ENCODE measurements at places on chromosomes 11 and 22.
A peak's percentile ranks its signal among the peaks of the same experiment; 100 is the strongest.

DNA sequence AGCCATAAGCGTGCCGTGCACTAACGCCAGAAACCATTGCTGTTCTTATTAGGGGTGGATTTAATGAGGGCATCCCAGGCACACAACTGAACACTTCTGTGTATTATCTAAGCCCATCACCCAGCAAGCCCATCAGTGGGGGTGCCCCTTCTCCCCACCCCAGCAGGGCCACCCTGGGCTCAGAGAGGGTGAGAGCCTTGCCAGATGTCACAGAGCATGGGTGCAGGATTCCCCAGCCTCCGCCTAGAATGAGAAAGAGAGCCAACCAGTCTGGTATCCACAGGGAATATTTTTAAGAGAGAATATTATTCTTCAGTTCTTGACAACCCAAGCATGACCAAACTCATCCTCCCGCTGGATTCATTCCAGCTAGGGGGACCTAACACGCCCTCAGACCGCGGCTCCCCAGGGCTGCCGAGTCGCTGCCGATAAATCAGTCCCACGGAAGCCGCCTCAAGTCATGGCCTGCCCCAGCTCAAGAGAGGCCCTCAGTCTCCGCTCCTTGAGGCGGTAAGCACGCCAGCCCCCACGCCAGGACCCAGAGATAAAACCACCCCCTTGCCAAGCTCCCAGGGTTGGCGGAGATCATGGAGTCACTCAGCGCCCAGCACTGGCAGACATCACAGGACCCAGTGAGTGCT is 47.2 kb downstream of the MN1 start:
- DNase-seq, result no peak

DNA sequence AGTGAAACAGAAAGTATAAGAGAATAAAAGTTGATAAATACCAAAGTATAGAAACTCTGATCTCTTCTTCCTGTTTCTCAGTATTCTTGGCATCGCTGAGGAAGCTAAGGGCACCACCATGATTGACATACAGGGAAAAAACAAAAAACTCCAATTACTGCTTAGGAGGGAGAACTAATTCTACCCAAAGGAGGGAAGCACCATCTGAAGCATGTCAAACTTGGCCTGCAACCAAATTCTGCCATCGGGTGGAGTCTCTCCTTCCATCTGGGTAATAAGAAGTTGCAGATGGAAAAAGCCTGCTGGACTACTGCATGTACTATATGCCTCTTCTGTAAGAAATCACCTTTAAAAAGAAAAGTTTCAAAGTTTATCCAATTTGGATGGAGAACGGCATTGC is 30.5 kb upstream of the PPP2R1B start:
- DNase-seq, result no peak

- DNase-seq, result no peak
Measured at GRCh38 chr22:24053481-24054226, 42.5 kb downstream of the CABIN1 start.

DNA sequence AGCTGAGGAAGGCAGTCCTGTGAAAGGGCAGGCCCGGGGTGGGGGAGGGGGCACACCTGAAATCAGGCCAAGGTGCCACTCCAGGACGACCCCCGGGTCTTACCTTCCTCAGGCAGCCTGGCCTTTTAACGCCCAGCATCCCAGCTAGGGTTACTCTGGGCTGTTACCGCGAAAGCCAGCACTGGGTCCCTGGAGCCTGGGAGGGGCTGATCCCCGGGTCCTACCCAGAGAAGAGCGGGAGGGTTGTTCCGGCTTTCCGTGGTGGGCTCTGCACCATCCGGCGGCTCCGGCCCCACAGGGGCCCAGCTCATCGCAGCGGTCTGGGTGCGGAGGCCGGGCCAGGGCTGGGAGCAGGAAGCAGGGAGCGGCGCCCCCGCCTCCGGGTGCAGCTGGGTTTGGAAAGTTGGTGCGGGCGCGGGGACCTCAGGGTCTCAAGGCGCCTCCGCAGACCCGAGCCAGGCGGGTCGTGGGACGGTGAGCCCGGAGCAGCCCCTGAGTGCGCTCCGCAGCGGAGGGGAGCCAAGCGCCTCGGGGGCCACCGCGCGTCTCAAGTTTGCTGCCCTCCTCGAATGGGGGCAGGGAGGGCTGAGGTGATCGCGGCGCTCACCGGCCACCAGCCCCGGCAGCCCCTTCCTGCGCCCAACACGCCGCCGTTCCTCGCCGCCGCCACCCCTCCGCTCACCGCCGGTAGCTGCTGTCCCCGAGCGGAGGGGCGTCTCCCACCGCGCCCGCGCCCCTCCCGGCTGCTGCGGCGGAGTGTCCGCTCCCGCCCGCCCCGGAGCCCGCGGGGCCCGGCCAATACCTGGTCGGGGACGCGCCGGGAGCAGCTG is 831 bp downstream of the CHST1 start:
- DNase-seq, result no peak

DNA sequence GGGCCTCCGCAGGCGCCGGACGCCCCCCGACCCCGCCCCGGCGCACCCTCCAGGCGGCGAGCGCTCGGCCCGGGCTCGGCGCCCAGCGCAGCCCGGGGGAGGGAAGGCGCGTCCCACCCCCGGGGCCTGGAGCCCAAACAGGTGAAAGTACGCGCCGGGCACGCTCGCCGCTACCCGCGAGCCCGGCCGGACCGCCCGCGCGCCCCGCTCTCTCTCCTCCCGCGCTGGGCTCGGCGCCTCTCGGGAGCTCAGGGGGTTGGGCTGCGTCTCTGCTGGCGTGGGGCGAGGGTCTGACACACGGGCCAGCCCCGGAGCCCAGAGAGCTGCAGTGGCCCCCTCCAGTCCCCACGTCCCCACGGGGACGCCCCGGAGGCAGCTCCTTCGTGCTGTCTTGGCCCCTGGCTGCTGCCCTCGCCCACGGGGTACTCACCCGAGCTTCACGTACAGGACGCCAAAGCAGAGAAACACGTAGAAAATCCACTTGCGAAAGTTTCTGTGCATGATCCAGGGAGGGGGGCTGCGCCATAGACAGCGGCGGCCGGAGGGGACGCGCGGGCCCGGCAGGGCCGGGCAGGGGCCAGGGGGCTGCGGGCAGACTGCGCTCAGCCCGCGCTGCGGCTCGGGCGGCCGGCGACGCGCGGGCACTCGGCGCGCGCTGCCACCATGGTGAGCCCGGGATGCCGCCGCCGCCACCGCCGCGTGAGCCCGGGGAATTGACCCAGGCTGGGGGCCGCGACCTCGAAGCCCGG is 534 bp downstream of the WNT7B start:
- no peak for DNase-seq

GRCh38 chr11:106848526-106848925 is 169.8 kb downstream of the GUCY1A2 start:
- no peak for DNase-seq

DNA sequence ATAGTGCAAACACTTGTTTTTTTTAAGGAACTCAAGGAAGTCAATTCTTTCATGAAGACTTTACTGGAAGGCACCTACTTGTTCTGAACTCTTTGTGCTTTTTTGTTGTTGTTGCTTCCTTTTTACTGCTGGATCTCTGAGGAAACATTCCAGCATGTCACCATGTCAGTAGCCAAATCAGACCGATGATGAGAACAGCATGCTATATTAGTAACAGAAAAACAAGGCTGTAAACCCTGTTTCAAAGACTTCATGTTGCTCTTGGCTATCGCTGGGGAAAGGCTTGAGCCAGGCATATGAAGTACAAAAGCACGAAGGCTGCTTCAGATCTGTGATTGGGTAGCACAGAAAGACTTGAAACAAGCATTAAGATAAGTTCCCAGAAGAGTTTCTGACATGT is 125.6 kb upstream of the SLC5A12 start:
- no peak for DNase-seq

DNA sequence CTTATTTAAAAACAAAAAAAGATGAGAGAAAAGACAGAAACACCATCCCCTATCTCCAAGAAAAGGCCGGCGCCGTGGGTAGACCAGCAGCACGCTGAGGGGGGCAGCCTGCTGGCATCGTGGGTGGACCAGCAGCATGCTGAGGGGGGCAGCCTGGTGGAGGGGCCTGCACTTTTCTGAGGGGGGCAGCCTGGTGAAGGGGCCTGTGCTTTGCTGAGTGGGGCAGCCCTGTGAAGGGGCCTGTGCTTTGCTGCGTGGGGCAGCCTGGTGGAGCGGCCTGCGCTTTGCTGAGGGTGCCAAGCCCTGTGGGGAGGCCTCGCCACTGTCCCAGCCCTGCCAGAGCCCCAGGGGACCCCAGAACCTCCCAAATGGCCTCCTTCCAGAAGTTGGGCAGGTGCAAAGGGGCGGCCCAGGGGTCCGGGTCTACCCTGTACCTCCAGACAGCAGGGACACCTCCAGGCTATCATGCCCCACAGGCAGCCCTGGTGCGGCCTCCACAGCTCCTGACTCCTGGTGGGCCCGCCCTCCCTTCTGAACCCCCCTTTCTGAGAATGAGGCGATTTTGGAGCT is 1185.7 kb downstream of the BRD1 start:
- no peak for DNase-seq

DNA sequence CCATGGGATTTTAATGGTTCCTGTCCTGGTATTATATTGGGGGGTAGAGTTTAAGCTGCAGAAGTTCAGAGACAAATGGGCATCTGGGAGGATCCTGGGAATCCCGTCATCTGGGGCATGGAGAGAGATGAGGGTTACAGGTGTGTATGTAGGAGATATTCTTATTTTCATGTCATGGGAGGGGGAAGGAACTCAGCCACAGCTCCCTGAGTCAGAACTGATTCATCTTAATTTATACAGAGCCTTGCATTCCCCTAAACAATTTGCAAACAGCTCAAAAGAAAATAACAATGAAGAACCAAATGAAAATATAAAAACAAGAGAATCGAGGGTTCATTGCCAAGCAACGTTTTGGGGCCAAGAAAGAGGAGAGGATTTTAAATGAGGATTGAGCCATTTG is 155.9 kb upstream of the TBCEL start:
- DNase-seq, result no peak

DNA sequence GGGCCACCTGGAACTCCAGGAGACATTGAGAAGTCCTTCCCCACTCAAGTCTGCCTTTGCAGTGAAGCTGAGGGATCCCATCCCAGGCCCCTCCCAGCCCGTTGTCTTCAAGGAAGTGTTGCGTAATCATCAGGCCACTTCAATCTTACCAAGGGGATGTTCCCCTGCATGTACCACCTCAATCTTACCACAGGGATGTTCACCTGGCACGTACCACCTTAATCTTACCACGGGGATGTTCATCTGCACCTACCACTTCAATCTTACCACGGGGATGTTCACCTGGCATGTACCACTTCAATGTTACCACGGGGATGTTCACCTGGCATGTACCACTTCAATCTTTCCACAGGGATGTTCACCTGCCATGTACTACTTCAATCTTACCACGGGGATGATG is 108.0 kb upstream of the SYN3 start:
- DNase-seq, result no peak

DNA sequence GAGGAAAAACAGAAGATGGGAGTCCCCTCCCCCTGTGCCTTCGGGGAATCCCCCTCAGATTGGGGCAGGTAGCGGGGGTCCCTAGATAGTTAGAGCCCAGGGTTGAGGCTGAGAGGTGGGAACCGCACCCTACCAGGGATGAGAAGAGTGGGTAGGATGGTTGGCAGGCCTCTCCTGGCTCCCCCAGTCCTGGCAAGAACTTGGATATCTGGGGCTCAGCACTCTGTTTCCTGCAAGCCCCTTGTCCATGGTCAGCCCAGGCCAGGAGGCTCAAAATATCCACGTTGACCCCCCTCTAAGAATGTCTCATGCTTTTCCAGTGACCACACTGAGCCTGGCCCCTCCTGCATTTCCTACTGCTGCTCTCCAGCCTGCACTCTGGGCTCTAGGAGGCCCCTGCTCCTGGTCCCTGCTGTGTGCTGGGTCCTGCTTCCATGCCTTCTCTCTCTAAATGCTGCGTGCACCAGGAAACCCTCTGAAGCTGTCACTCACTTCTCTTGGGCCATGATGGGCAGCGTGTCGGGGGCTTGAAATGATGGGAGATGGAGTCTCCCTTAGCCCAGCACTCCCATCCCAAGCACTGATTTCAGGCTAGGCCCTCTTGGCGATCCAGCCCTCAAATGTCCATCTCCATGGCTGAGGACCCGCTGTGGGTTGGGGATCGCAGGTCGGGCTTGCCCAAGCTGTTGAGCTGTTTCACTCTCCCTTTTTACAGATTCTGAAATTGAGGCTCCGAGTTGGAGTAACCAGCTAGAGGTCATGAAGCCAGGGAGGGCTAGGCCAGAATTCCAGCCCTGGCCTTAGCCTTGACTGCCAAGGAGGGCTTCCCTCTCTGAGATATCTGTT is 2.0 kb downstream of the MAP3K11 start:
- DNase-seq, result no peak

- no peak for DNase-seq
Measured at GRCh38 chr11:44648109-44648508, 78.7 kb upstream of the TSPAN18 start.

DNA sequence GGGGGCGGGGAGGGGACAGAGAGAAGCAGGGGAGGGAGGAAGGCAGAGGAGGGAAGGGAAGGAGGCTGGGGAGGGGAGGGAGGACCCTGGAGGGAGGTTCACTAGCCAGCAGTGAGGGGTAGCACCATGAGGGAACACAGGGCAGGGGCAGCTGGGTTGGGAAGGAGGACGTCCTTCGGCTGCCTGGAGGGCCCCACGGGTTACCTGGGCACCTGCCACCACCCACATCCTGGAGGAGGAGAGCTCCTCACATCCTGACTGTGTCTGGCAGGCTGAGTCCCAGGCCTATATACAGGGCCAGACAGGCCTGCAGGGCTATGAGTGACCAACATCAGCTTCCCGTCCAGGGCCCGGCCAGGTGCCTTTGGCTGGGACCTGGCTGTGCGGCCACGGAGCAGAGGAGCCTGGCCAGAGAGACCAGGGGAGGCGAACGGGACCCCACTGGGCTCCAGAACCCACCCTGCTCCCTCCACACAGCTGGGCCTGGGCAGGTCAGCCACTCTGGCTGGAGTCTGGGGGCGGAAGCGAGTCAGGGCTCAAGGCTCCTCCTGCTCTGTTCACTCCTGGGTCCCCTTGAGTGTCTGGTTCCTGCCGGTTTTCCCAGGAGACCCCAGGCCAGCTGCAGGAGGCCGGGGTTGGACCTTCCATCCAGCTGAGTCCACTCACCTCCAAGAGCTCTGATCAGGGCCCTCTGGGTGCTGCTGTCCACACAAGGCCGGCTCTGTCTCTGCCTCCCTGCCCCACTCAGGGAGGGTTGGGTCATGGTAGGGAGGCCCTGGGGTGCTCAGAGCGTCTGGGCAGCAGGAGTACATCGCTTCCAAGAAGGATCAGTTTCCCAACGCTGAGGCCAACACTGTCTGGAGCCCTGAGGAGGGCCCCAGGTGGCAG is 677.7 kb downstream of the BRD1 start:
- no peak for DNase-seq

- peak; percentile 17 for DNase-seq
Measured at GRCh38 chr22:32796865-32797573, 4.5 kb upstream of the TIMP3 start.

GRCh38 chr11:29809121-29809520 is 207.7 kb downstream of the KCNA4 start:
- no peak for DNase-seq
